Retina (tissue), 1 donor: ENCODE measurements at places on chromosomes 5 and 9.

DNA sequence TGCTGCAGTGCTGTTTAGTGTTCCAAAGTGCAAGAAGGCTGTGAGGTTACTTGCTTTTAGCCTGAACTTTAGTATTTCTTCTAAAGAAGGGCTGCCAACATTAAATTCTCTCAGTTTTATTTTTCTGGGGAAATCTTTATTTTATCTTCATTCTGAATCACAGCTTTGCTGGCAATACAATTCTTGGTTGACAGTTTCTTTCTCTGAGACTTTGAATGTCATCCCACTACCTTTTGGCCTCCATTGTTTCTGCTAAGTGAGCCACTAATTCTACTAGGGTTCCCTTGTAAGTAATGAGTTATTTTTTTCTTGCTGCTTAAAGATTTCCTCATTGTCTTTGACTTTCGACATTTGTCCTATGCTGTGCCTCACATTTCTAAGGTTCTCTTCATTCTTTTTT lies 32.4 kb upstream of the SUSD1 start:
- no peak for DNase-seq

GRCh38 chr5:115859378-115859777 lies 17.6 kb downstream of the AP3S1 start:
- DNase-seq: no peak

DNA sequence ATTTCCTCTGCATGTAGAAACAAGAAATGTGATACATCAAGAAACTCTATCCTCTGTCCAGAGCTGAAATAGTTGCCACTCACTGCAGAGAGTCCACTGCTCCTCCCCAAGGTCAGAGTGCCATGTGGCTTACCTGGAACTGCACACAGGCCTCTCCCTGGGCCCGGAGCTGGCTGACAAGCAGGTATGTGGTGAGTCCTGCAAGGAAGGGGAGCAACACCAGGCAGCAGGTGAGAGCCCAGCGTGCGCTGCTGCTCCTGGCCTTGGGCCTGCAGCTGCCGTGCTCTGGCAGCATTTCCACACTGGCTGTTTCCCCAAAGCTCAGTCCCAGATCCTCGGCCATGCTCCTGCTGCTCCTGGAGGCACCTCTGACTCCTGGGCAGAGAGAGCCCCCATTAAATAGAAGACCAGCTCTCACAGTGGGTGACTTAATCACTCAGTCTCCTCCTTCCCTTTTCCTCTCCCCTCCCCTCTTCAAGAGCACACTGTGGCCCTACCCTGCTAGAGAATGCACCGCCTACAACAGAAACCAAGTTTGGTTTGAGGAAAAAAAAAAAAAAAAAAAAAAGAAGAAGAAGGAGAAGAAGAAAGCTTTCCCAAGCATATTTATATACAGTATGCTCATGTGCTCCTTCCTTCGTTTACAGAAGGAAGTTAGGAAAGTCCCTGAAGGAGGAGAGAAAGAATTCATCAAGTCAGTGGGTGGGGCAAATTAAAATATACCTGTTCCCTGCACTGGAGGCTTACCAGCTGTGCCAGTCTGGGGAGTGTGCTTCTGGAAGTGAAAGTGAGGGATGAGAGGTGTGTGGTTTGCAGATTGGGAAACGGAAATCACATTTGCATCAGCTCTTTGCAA lies at the start of gene TNFSF15:
TSS of gene TNFSF15 (minus strand) at position 370 of the 856 bp plus-strand sequence. CDS start at position 343, 27 bp downstream.
- DNase-seq: no peak

DNA sequence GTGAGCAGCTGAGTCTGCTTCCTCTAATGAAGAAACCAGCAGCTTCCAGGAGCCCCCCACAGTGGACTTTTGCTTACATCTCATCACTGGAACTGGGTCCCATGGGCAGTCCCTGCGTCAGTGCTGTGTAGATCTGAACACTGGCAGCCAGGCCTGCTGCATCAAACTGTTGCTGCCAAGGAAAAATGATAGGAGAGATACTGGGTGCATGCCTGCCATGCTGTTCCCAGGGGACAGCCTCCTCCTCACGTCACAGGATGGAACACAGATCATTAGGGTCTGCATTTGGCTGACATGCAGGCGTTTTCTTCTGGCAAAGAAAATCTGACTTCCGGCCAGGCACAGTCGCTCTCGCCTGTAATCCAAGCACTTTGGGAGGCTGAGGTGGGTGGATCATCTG lies 67.9 kb downstream of the OLFM1 start:
- DNase-seq: no peak

DNA sequence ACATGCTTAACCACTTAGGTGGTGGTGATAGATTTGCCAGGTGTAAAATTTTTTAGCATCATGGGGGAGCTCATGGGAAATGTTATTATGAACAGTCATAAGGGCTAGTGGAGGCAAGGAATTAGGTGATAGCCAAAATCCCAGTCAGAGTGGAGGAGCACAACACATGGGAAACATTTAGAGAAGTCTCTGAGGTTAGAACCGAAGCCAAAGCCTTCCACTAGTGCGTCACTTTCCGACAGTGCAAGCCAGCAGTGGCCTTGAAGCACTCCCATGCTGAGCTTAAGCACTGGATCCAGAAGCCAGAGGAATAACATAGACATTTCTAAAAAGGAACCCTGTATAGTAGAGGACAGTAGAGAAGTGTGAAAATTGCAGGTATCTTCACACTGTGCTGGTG lies 101.5 kb upstream of the SNX2 start:
- no peak for DNase-seq

DNA sequence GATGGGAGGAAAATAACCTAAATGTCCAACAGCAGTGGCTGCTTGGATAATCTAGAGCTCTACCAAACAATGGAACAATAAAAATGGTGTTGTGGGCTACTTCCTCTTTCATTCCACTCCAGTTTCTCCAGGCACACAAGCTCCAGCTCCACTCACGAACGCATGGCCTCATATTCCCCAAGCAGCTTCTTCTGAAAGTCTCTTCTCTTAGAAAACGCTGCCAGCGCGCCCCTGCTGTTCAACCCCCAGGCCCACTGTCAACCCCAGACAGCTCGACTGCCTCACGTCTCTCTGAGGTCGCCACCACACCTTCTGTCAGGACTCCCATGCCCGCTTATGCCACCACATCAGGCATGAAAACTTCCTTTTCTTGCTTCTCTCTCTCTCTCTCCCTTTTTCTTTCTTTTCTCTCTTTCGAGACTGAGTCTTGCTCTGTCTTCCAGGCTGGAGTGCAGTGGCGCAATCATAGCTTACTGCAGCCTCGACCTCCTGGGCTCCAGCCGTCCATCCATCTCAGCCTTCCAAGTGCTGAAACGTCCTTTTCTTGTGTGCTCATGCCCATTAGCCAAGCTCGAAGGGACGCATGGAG lies 16.2 kb downstream of the OR2V2 start:
- DNase-seq: no peak

DNA sequence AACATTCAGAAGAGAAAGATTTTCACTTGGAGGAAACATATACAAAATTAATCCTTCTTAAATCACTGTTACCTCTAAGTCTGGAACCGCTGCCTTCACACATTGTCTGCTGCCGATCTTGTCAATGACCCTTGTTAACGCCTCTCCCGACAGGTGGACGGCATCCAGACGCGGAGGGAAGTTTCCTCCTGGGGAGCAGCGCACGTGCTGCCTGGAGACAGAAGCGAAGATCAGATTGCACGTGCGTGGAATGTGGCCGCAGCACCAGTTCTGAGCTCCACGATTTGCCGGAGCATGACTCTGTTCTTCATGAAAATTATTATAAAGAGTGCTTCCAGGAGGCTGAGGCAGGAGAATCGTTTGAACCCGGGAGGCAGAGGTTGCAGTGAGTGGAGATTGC lies 183.6 kb upstream of the IRX4 start:
- DNase-seq: no peak

DNA sequence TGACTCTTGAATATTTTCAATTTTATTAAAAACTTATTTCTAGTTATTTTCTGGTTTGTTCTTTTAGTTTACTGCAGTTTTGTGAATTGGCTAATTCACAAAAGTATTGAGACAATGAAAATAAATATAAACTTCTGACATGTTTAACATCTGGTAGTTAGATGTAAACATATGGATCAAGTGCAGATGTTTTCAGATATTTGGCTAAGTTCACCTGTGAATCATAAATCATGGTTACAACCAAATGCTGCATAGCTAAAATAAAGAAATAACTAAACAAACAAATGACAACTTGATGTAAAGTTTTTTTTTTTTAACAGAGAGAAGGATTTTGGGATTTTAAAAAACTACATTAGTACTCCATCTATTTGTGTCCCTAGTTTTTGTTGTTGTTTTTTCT lies 484.6 kb downstream of the SLCO4C1 start:
- DNase-seq: no peak

- no peak for DNase-seq
Measured at GRCh38 chr5:172634106-172634899, 6.8 kb upstream of the NEURL1B start.

- no peak for DNase-seq
Measured at GRCh38 chr9:38282756-38283155, 109.7 kb upstream of the ALDH1B1 start.

DNA sequence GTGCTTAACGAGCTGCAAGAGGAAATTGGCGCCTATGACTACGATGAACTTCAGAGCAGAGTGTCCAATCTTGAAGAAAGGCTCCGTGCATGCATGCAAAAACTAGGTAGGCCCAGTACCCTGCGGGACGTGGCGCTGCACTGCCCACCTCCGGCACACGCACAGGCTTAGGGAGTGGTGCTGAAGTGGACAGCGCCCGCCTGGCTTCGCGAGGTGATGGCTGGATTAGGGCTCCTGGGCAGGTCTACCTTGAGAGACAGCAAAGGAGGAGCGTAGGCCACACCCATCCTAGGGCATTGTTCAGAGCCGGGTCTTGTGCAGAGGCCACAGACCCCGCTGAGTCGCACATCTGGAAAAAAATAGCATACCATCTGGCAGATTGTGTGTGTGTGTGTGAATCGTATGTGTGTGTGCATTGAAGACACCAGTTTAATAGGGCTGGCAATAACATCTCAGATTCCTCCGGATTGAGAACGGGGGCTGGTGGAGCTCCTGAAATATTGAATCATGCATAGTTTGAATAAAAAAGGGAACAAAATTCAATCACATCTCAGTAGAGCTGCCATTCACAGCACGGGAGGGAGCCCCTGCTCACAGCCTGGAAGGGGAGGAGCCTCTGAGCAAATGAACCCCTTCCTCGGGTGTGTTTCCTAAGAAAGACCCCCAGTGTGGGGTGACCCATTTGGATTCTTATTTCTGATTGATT lies 11.1 kb downstream of the OLFM1 start:
- DNase-seq: no peak

- no peak for DNase-seq
Measured at GRCh38 chr5:100761192-100761591, 141.9 kb downstream of the ST8SIA4 start.

GRCh38 chr5:157336423-157336744 lies 70.5 kb downstream of the CYFIP2 start:
- DNase-seq: no peak

DNA sequence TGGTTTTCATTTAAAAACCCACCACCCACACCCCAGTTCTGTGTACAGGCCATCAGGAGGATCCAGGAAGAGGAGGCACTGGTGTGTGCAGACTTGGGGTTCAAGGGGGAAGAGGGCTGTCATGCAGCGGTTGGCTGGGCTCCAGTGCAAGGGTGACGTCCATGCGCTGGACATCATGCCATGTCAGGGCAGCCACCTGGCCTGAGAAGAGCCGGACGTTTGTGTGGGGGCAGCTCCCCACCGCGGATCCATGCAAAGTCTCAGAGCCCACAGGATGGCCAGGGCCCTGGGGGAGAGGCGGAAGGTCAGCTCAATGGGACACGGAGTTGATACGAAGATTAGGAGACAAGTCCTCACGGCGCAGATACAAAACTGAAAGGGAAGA lies 11.1 kb downstream of the BRD9 start:
- no peak for DNase-seq

- no peak for DNase-seq
Measured at GRCh38 chr5:107610798-107611197, 59.9 kb downstream of the EFNA5 start.

DNA sequence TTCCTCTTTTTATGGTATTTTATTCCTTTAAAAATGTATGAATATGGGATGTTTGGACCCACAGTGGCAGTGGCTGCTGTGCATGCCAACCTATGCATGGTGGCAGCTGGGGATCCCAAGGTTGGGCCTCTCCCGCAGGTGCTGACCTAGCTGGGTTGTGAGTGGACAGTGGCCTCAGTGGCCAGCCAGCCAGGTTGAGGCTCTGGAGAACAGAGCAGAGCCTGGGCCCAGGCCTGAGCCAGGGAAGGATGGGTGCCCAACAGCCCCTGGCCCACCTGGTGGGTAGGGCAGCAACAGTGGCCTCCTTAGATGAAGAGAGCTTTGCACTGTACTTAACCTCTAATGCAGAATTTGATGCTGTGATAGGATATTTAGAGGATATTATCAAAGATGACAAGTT lies 624.8 kb downstream of the CHSY3 start:
- DNase-seq: no peak

- no peak for DNase-seq
Measured at GRCh38 chr9:134690301-134690751, 48.7 kb downstream of the COL5A1 start.

GRCh38 chr5:10586008-10586407 lies 22.1 kb downstream of the ANKRD33B start:
- no peak for DNase-seq

DNA sequence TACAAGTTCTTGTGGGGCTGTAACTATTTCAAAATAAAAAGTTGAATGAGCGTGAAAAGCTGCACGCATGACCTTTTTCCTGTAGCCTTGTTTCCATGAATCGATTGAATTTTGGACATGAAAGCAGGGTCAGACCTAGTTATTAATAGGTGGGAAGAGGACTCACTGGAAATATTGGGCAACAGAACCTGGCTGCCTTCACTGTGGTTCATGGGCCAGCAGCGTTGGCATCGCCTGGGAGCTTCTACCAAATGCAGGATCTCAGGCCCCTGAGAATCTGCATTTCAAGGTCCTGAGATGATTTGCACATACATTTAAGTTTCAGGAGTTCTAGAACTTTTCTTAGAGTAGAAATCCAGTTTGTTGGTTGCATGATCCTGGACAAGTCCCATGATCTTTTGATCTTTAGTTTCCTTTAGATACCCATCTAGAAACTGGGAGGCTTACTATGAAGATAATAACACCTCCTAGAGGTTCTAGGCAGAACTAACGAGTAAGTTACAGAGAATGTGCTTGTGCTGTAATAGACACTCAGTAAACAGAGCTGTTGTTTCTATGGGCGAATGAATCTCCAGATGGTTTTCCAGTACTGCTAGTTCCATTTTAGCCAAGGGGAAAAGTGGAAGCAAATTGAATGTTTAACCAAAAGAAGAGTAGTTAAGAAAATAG lies 12.4 kb downstream of the ANKRD33B start:
- no peak for DNase-seq

GRCh38 chr5:63101870-63102269 lies 523.3 kb downstream of the LRRC70 start:
- no peak for DNase-seq

- DNase-seq: no peak
Measured at GRCh38 chr9:107172979-107173347, 110.1 kb upstream of the RAD23B start.

- no peak for DNase-seq
Measured at GRCh38 chr9:106417685-106418084, 445.3 kb upstream of the ZNF462 start.

- DNase-seq: no peak
Measured at GRCh38 chr5:179887095-179887494, 20.6 kb downstream of the TBC1D9B start.

DNA sequence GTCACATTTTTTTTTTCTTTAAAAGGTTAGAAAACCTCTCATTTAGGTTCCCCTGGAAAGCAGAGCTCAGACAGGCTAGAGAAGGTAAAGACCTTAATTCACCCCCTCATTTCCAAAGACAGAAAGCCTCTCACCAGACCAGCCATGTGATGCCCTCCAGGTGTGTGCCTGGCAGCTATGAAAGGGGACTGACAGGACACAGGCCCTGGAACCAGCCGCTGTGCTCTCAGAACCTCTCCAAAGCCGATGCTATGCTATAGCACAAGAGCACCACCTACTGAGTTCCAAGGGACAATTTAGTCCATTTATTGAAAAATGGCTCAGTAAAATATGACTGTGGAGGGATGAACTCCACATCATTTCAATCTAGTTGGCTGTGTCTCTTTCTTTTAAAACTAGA lies 48.8 kb downstream of the FANCC start:
- DNase-seq: peak; percentile 38
